SJSA1 (cell line): ENCODE measurements at places on chromosomes 2 and 18. TPM values are rescaled to one million over a fixed set of nuclear protein-coding genes. Genes with fewer than 3 reads are reported as not detected.
A peak's percentile ranks its signal among the peaks of the same experiment; 100 is the strongest.

GRCh38 chr2:161332371-161332967 is 24.2 kb downstream of the PSMD14 start:
- H3K27me3 ChIP-seq, result no peaks in the 10 kb centered on the region
- no peaks in the 10 kb centered on the region for H3K4me1 ChIP-seq
- H3K36me3 ChIP-seq, result peaks cover 11% of the 10 kb centered on the region
- H3K4me3 ChIP-seq, result no peak overlapping the region

DNA sequence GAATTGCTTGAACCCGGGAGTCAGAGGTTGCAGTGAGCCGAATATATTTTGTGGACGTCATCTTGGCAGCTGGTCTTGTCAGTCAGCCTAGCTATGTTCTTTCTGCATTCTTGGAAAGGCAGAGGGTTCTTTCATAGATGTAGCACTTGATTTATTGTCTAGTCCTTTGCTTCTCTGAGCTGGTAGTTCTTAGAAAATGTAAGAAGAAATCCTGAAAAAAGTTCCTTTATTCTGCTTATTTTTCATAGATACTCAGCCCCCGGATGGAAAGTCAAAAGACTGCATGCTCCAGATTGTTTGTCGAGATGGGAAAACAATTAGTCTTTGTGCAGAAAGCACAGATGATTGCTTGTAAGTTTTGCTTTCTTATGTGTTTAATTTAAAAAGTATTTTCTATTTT is 21.3 kb downstream of the PLEKHB2 start:
- no peak for DNase-seq
- H3K27ac ChIP-seq, result no peak overlapping the region
- H3K4me1 ChIP-seq, result no peaks in the 10 kb centered on the region
- no peaks in the 10 kb centered on the region for H3K27me3 ChIP-seq

DNA sequence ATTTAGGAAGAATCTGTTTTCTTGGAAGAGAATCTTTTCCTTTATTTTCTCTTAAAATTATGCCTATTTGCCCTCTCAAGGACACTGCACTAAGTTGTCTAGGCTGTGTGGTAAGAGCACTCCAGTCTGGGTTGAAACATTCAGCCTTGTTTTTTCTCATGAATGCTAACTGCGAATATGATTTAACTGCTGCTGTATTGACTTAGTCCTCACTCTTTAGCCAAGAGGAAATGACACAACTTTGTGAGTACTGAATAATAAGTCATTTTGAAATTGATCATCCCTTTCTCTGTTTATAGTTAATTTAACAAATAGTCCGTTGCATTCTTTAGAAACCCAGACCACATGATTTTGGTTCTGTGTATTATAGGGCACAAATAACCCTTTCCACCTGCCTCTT is 4.5 kb upstream of the RND3 start:
- H3K27ac ChIP-seq, result 0 out of 2 replicates have a peak overlapping the region, but pooled peaks have one; percentile 11
- H3K36me3 ChIP-seq, result peaks cover 2% of the 10 kb centered on the region
- peak; percentile 10 for DNase-seq
- H3K27me3 ChIP-seq, result no peaks in the 10 kb centered on the region
- H3K4me3 ChIP-seq, result no peak overlapping the region

DNA sequence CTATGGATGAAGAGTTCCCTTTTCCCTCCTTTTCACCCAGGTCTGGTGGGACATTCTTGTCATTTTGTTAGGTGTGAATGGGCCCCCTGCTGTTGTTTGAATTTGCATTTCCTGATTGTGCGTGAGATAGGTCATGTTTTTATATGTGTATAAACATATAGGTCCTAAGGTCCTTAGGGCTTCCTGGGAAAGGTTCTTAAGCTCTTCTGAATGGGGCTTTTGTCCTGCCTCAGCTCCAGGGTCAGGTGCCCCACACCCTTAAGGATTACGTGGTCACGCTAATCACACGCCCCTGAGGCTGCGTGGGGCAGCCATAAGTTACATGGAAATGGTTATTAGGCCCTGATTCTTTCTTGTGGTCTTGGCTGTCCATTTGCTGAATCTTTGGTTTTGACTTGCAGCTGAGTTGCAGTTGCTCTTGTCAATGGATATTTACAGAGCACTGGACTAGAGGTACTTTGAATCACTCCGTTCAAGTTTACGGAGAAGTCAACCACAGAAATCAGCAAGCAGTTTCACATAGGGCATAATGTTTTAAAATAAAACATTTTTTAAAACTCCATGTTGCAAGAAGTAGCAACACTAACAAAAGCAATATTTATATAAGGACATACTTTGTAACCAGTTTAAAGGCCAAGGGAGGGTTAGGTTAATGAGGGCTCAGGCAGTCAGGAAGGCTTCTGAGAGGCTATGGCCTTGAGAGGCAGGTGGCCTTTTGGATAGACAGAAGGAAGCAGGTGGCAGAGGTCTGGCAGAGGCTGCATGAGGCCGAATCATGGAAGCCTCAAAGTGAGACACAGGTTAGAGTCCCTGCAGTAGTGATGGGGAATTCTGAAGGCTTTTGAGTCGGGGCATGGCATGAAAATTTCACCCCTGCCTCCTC is 24.2 kb downstream of the LIPG start:
- no peak overlapping the region for H3K27ac ChIP-seq
- no peaks in the 10 kb centered on the region for H3K4me1 ChIP-seq
- no peaks in the 10 kb centered on the region for H3K36me3 ChIP-seq
- no peak overlapping the region for H3K4me3 ChIP-seq
- H3K27me3 ChIP-seq, result no peaks in the 10 kb centered on the region
- DNase-seq, result no peak

Gene QPCT
- total RNA-seq, result 7.1 and 10.8 TPM in 2 replicates

Gene KRTCAP3
- not detected in 2 replicates for total RNA-seq

Gene NPC1
- 28.4 and 38.7 TPM in 2 replicates for total RNA-seq

- no peaks in the 10 kb centered on the region for H3K27me3 ChIP-seq
- DNase-seq, result no peak
- H3K4me1 ChIP-seq, result peaks cover 12% of the 10 kb centered on the region
- H3K27ac ChIP-seq, result no peak overlapping the region
These were observed 235.2 kb downstream of the SH3RF3 start for GRCh38 chr2:109364217-109364616.

DNA sequence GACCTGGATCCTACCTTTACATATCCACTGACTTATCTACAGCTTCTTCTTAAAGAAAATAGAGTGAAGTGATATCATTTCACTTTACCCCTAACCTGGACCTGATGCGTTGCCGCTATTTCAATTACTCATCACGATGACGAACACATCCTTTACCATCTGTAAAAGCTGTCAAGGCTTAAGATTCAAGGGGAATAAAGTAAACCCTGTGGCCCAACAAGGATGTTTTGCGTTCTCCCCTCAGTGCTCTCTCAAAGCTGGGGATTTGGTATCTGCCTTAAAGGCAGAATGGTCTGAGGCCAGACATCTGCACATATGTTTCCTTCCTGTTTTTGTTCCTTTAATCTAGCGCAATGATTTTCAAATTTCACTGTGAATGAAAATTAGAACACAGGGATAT is 100.1 kb upstream of the KLF7 start:
- no peaks in the 10 kb centered on the region for H3K27me3 ChIP-seq
- peaks cover 8% of the 10 kb centered on the region for H3K4me1 ChIP-seq
- no peaks in the 10 kb centered on the region for H3K36me3 ChIP-seq
- no peak overlapping the region for H3K4me3 ChIP-seq
- no peak overlapping the region for H3K27ac ChIP-seq
- DNase-seq, result no peak

DNA sequence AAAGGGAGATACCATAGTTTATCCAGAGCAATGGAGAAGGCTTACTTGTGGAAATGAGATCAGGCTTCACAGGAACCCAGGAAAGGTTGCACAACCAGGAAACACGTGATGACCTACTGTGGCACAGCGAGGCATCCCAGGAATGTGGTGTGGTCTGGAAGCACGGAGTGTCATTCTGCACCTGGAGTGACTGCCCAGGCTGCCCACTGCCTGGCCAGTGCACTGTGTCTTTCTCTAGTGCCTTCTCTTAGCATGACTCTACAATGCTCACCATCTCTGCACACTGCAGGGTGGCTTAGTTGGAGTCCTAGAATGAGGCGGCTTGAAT is 48.9 kb downstream of the CHST9 start:
- H3K4me1 ChIP-seq, result no peaks in the 10 kb centered on the region
- no peaks in the 10 kb centered on the region for H3K36me3 ChIP-seq
- H3K4me3 ChIP-seq, result no peak overlapping the region
- H3K27me3 ChIP-seq, result no peaks in the 10 kb centered on the region

DNA sequence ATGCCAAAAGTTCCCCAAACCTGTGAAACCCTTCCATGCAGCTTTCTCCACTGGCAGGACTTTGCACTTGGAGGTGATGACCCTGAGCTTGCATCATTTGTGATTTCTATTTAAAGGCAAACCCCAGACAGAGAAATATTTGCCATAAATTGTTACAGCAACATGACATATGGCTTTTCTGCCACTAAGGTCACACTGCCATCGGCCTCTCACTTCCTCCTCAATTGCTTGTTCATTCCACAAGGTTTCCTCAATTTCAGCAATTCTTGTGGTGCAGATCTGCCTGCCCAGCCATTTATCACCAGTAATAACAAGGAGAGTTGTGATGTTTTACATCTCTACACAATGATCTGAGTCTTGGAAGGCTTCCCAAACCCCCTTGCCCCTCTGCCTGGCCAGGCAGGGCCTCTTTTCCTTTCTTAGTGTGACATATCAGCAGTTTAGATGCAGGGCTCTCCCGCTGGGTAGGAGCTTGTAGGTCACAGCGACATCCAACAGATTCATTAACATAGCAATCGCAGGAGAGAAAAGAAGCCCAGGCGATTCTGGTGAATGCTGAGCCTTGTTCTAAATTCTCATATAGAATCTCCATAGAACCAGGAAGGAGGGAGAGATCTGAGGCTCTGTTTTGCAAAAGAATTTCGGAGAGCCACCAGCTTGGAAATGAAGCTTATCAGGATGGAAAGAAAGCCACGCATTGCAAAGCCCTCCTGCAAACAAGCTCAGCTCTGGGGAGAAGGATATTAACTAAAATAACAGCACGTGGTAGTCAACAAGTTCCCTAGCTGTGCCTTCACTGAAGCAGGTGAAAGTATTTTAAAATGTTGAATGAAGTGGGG is 46.7 kb upstream of the ITGA6 start:
- no peak for DNase-seq
- no peak overlapping the region for H3K27ac ChIP-seq
- no peaks in the 10 kb centered on the region for H3K4me1 ChIP-seq
- no peaks in the 10 kb centered on the region for H3K36me3 ChIP-seq
- H3K4me3 ChIP-seq, result no peak overlapping the region
- H3K27me3 ChIP-seq, result no peaks in the 10 kb centered on the region

Gene APCDD1
- not detected in 2 replicates for total RNA-seq

Gene ZNF804A
- 8.0 and 12.1 TPM in 2 replicates for total RNA-seq

DNA sequence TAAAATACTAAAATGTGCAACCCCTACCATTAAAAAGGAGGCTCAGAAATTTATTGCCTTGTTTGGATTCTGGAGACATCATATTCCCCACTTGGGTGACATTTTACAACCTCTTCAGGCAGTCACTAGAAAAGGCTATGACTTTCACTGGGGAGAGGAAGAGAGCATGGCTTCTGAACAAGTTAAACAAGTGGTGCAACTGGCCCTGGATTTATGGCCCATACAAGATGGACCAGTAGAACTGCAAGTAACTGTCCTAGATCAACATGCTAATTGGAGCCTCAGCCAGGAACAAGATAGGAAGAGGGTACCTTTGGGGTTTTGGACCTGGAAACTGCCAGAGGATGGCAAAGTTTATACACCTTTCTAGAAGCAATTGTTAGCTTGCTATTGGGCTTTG is 4.0 kb upstream of the DSG2 start:
- H3K27ac ChIP-seq, result no peak overlapping the region
- H3K27me3 ChIP-seq, result no peaks in the 10 kb centered on the region
- no peak overlapping the region for H3K4me3 ChIP-seq

DNA sequence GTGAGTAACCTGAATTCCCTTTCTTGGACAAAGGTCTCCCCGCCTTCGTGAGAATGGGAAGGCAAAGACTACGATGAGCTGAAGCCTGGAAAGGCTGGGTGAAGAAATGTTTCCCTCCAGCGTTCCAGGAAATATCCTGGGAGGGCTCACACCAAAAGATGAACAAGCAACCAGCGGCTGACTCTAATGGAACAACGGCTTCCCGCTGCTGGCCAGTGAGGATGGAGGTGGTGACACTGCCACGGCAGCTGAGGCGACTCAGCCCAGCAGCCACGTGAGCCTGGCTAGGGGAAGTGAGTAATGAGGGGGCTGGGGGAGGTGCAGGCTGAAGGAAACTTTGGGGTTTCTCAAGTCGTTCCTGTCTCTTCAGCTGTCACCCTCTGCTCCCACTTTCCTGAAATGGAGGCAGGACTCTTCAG is 105.0 kb upstream of the SMAD7 start:
- peak overlapping the region; percentile 69 for H3K27ac ChIP-seq
- no peaks in the 10 kb centered on the region for H3K36me3 ChIP-seq
- peak; percentile 76 for DNase-seq
- H3K27me3 ChIP-seq, result no peaks in the 10 kb centered on the region
- H3K4me3 ChIP-seq, result no peak overlapping the region
- H3K4me1 ChIP-seq, result peaks cover 54% of the 10 kb centered on the region

DNA sequence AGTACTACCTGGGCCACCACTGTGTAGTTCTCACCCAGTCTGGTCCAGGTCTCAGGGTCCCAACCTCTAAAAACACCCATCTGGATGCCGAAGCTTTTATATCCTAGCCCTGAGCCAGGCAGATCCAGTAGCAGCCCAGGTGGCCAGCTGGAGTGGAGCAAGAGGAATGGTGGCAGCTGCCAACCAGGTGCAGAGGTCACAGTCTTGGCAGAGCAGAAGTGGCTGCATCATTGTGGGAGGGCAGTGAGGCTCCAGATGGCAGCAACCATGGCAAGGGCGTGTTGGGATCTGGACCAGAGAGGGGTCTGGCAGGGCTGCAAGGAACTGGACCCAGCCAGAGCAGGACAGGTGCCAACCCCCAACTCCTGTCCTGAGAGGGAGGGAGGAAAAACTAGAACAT is 72.2 kb upstream of the AGAP1 start:
- peaks cover 6% of the 10 kb centered on the region; the same call in 1 of the 2 replicates for H3K4me1 ChIP-seq
- no peak overlapping the region for H3K4me3 ChIP-seq
- DNase-seq, result no peak

GRCh38 chr2:170436077-170436943 is 258.4 kb downstream of the MYO3B start:
- no peaks in the 10 kb centered on the region for H3K36me3 ChIP-seq
- no peak overlapping the region for H3K27ac ChIP-seq
- DNase-seq, result no peak
- no peaks in the 10 kb centered on the region for H3K27me3 ChIP-seq

Gene HOXD12
- total RNA-seq, result 0.13 TPM in 1 of 2 replicates, not detected in the other

Gene FAM124B
- total RNA-seq, result not detected in 2 replicates

DNA sequence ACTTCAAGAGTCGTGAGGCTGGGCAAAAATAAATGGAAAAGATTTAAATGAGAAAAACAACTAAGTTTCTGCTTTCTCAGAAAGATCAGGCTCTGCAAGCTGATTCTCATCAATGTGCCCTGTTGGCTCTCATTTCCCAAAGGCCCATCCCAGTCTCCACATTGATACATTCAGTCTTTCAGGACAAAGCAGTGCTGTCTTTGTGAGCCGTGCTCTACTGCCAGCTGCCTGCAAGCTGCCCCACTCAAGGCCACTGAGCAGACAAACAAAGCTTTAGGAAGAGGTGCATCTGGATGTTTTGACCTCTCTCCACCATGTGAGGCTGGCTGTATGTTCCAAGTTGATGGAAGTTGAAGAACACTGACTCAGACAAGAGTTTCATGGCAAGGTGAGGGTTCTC is 48.8 kb downstream of the FSHR start:
- no peaks in the 10 kb centered on the region for H3K36me3 ChIP-seq
- no peaks in the 10 kb centered on the region for H3K27me3 ChIP-seq
- no peak overlapping the region for H3K27ac ChIP-seq
- no peaks in the 10 kb centered on the region for H3K4me1 ChIP-seq
- no peak overlapping the region for H3K4me3 ChIP-seq

- no peak for DNase-seq
- H3K27ac ChIP-seq, result peak overlapping the region; percentile 99
- H3K36me3 ChIP-seq, result no peaks in the 10 kb centered on the region
- no peaks in the 10 kb centered on the region for H3K27me3 ChIP-seq
- H3K4me1 ChIP-seq, result peaks cover 60% of the 10 kb centered on the region
- H3K4me3 ChIP-seq, result no peak overlapping the region
These were observed 612.5 kb downstream of the IRS1 start for GRCh38 chr2:226187156-226187555.
